ENCODE measurements at places on chromosomes 2 and 18.

DNA sequence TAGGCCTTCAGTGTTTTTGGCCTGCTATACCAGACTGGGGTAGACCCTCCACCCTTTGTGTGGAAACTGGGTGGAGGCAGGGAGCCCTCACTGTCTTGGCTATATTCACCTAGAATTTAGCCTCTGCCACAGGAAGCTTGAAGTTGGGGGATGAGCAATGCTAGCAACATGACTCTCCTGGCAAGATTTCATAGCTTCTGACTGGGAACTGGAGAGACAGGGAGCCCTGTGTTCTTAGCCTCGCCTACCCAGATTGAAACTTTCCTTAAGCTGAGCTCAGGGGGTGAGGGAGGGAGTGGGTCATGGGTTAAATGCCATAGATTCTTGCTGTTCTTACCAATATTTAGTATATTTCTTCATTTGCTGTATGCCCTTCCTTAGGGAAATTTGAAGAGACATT lies 46.8 kb upstream of the FAM98A start:
- no peak for DNase-seq

DNA sequence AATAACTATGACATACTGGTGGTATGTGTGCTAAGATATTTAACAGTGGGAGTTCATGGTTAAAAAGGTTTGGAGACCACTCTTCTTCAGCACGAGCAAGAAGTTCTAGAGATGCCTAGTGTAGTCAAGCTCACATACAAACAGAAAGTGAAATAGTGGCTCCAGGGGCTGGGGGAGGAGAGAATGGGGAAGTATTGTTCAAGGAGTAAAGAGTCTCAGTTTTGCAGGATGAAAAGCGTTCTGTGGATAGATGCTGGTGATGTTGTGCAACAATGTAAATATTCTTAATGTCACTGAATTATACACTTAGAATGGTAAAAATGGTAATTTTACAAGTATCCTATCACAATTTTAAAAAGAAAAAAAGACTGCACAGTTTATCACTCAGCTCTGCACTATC lies 29.0 kb upstream of the EPAS1 start:
- DNase-seq, result no peak

DNA sequence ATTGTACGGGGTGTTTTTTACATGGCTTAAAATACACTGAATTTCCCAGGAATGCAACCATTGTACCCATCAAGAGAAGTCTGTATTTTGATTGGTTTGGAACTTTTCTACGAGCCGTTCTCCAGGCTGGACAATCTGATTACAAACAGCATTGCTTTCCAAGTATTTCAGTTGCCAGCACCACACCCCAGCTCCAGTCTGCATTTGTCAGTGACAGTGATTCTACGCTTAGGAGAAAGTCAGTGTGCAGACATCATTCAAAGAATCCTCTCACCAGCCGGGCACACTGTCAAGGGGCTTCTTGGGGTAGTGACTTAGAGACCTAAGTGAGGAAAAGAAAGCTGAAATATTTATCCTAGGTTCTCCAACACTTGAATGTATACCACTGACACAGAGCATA lies 194.1 kb downstream of the ANAPC1 start:
- no peak for DNase-seq

- DNase-seq, result no peak
Measured at GRCh38 chr18:79883461-79884293, 67.8 kb downstream of the SLC66A2 start.

Measured in SJCRH30 (cell line).